ENCODE measurements at places on chromosomes 6 and 20.

DNA sequence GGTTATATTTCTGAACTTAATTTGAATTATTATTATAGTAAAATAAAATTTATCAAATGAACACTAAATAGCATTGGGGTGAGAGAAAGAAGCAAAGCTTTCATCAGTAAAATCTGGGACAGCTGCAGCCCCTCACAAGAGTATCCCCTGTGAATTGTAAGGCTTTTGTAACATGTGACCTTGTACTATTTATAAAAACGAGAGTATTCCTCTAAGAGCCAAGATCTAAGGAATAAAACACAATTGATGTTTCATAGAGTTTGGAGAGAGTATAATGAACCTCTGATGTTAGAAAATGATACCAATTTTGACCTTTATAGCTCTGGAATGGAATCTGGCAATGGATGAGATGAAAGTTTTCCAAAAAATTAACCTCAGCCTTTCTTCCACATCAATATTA is 617.2 kb upstream of the ID4 start:
- DNase-seq = no peak

- peak; percentile 44 for DNase-seq
These were observed 38.0 kb downstream of the TNFAIP3 start for GRCh38 chr6:137904822-137905617.

DNA sequence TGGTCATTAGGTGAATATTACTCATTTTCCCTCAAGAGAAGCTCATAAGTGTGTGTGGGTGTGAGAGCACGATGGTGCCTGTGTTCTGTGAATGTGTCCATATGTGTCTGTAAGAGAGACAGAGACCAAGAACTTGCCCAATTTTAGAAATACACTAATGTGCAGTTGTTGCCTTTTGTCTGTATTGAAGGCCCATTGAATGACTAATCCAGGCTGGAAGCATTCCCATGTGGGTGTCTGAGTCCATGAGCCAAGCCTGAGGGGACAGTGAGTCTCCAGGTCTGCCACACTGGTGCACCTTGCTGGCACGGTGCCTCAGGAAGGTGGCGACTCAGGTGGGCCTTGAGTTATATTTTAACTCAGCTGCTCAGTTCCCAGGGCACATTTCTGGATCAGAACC is 25.5 kb upstream of the ASXL1 start:
- no peak for DNase-seq

- no peak for DNase-seq
These were observed 13.6 kb upstream of the TNFRSF21 start for GRCh38 chr6:47323321-47323720.

- no peak for DNase-seq
These were observed 13.6 kb downstream of the ITPA start for GRCh38 chr20:3222635-3223600.
